ENCODE measurements at places on chromosomes 16 and 17.

- no peak for DNase-seq
Measured at GRCh38 chr17:36625188-36625587, 23.8 kb downstream of the MRM1 start.

DNA sequence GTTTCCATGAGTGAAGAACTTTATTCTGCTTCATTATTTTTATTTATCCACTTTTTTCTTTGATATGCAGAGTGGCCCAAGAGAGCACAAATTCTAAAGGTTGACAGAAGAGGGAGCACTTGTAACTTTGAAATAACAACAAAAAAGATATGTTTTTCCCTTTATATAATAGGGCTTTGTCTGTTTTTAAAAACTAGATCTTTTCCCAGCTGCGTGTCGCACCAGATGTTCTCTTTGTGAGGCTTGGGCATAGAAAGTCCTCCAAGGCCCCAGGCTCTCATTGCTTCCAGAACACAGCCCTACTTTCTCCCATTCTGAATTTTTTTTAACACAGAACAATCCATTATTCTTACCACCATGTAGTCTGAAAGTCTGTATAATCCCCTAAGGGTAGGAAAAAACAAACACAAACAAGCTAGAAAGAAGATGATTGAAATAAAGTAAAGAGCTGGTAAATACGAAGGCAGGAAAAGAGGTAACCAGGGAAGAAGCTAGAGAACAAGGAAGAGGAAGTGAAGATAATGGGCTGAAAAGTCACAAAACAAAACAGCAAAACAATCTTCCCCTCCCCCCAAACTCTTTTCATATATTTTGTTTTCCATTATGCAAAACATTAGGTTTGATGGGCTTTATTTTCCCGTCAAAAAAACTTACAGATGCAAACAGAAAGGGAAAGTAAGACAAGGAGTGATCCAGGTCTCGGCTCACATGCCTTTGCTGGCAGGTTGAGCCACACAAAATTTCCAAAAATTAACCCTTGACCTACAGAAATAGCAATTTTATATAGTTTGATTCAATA is 160.4 kb downstream of the ABCA8 start:
- DNase-seq = no peak

DNA sequence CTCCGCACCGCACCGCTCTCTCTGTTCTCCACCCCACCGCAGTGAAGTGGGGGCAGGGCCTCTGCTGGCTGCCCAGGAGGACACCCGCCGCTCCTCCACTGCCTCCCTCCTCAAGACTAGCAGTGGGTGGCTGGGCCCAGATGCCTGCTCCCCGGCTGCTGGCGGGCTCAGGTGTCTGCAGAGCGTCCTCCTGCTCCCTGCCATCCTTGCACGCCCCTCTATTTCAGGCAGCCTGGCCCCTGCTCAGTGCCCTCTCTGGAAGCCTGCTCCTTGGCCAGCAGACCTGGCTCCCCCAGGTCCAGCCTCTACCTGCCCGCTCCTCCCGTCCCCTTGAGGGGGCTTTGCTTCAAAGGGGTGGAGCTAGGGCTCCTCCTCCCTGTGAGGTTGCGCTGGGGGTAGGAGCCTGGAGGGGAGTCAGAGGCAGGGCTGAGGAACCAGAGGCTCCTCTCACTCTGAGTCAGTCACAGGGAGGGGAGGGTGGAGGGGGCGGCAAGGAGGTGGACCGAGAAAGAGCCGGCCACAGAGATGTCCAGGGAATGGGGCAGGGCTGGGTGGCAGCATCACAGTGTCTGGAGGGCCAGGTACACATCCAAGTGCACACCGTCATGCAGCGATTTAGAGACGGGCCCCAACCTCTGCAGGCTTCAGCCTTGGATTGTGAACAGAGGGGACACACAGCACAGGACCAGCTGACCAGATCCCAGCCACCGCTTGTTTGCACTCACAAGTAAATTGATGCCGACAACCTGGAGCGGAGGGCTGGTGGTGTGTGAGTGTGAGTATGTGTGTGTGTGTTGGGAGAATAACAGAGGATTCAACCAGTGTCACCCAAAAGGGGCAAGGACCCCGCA is 9.8 kb upstream of the TMEM92 start:
- DNase-seq = no peak

DNA sequence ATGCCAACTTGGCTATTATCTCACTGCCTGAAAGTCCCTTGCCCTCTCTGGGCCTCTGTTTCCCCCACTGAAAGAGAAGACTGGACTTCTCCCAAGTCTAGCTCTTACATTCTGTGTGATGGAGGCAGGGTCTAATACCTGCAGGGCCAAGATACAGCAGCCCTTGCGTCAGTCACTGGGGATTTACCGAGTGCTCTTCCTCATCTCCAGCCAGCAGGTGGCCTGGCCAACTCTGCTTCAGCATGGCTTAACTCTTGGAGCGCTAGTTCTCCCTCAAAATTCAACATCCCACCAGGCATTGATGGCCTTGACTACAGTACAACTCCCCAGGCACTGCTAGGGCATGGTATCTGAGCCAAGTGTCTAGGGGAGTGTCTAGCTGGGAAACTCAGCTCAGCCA is 19.9 kb upstream of the MTMR4 start:
- no peak for DNase-seq

- no peak for DNase-seq
Measured at GRCh38 chr16:56460101-56460500, 8.7 kb downstream of the OGFOD1 start.

DNA sequence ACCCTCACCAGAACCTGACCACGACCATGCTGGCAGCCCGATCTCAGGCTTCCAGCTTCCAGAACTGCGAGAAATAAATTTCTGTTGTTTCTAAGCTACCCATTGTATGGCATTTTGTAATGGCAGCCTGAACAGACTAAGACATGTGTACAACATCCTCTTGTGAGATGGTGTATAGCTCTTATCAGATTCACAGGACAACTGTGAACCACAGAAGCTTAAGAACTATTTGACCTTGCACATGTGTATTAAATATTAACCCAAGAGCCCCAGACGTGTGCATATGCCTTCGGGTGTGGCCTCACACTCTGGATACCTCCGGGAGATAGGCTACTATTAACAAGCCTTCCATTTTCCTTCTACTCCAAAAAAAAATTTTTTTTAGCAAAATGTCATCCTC is 248.9 kb downstream of the SLC39A11 start:
- DNase-seq = no peak

- no peak for DNase-seq
Measured at GRCh38 chr16:53952215-53953208, 248.6 kb downstream of the FTO start.

DNA sequence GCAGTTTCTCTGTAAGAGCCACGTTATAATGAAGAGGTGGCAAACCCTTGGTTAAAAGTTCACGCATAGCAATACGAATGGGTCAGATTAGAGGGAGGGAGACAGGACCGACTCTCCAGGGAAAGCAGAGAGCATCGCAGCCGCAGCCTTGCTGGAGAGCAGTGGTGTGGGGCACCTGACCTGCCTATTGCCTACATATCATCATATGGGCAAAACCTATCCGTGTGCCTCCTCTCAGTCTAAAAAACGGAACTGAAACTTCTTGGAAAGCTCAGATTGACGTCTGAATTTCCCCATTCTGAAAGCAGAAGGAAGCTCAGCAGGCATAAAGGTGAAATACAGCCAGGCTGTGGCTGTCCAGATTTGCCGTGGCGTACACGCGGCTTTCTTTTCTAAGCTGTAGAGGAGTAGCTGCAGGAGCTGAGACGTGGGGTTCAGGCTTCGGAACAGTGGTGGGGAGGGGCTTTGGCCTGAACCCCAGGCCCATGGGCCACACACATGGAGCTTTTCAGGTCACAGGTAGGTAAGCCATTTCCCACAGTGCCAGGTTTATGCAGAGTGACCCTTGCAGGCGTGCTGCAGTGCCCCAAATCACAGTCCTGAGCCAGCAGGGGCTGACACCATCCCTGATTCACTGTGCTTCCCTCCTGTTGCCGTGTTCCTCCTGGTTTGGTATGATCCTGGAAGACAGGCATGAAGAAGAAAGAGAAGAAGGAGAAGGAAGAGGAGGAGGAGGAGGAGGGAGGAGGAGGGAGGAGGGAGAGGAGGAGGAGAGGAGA is 41.6 kb upstream of the TNRC6C start:
- no peak for DNase-seq

DNA sequence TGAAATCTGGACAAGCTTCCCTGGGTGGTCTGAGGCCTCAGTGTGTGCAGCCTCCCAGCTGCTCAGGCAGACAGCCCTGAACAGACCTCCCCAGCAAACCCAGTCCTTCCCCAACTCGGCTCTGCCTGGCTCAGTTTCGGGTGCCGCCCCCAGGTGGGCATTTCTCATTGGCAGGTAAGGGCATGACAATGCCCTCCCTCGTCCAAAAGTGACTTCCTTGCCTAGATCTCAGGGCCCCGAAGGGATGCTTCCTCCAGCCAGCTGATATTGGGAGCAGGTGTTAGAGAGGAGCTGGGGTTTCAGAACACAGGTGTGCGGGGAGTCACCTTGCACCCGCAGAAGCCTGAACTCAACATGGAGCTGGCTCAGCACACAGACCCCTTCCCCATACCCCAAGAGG is 3.8 kb upstream of the PPL start:
- no peak for DNase-seq

Data from stimulated activated CD4-positive, alpha-beta T cell treated with anti-CD3 and anti-CD28 coated beads, Interleukin-2, amount 100 ng/mL, for 4 hours (primary cell).